ENCODE measurements at places on chromosomes 11 and 22. TPM values are rescaled to one million over a fixed set of nuclear protein-coding genes. Genes with fewer than 3 reads are reported as not detected.

P4HA3 gene
- not detected for total RNA-seq

FXYD2 gene
- total RNA-seq, result 26.0 TPM

DNA sequence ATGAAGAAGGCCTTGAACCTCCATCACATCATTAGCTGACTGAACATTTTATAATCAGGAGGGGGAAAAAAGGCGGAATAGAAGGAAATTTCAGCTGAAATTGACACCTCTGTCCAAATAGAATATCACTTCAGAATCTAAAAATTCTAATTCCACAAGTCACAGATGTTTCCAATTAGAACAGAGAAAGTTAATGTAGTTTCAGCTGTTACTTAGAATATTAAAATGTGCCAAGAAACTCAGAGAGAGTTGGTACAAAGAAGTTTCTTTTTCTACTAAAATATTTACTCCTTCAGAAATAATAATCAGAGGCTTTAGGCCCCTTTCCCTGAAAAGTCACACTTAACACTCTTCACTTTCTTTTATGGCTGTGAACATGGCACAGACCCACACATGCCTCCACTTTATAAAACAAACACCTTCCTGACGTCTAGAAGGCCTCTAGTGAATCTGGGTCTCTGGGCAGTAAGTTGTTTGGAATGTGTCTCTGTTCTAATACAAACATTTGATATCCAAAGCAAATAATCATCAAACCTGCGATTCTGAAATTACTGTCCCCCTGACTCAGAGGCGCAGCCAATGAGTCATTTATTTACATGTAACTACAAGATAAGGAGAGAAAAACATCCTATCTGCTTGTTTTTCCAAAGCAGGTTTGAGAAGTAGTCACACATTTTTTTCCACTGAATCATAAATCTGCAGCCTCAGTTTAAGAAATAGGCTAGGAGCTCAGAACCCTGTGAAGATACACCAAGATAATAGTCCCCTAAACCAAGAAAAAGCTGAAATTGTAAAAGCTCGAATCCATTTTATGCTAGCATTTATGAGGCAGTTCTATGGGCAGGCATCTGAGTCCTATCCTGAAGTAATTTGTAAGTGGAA is 148.4 kb downstream of the ME3 start:
- H3K4me1 ChIP-seq, result no peaks in the 10 kb centered on the region
- H3K4me3 ChIP-seq, result no peak overlapping the region
- DNase-seq, result no peak
- H3K27me3 ChIP-seq, result no peaks in the 10 kb centered on the region

- DNase-seq, result no peak
- H3K27ac ChIP-seq, result no peak overlapping the region
- no peaks in the 10 kb centered on the region for H3K36me3 ChIP-seq
These were observed 29.1 kb downstream of the INSC start for GRCh38 chr11:15143855-15144254.

DNA sequence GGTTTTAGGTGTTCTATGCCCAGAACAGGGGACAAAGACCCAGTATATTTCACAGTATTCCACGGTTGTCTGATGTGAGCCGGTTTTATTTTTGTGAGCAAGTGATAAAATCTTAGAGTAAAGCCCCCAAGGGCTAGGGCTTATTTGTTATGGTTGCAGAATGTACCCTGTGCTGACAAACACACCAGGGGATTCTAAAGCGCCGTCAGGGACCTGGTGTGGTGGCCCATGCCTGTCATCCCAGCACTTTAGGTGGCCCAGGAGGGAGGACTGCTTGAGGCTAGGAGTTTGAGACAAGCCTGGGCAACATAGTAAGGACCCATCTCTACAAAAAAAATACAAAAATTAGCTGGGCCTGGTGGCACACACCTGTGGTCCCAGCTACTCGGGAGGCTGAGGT is 22.8 kb downstream of the MRPL21 start:
- H3K27me3 ChIP-seq, result no peaks in the 10 kb centered on the region
- H3K4me3 ChIP-seq, result no peak overlapping the region
- no peaks in the 10 kb centered on the region for H3K36me3 ChIP-seq
- no peak for DNase-seq
- no peaks in the 10 kb centered on the region for H3K4me1 ChIP-seq

All from T-cell (primary cell).